SJSA1 (cell line): ENCODE measurements at places on chromosomes 6 and 20.

DNA sequence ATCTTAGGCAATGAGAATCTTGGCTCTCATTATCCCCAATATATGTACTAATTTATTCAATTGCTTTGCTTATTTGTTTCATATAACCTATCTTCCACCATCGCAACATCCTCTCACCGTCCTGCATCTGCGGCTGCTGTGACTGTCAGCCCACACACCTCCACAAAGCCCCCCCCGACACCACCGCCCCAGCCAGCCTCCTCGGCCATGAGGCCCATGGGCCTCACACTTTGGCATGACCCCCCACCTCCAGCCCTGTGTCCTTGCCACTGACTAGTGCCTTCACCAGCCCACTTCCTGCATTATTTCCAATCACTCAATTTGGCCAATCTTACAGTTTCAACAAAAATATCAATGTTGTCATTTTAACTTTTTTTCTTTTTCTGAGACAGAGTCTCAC lies 60.7 kb upstream of the TOX2 start:
- no peak for DNase-seq

- no peak for DNase-seq
Observed at GRCh38 chr6:106530026-106530425, 99.3 kb downstream of the RTN4IP1 start.

DNA sequence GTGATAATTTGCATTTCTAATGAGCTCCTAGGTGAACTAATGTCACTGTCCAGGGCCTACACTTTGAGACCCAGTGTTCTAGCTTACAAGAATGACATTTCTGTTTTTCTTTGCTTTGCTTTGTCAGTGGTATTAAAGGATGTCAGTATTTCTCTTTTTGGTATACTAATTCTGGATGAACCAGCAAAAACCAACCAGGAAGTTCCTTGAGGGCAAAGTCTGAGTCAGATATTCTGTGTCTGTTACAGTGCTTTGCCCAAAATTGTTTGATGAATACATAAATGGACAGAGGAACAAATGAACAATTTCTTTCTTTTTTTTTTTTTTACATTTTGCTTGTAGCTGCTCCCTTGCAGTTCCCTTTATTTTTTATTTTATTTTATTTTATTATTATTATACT lies 15.4 kb downstream of the COQ3 start:
- DNase-seq = no peak

GRCh38 chr6:92110403-92110802 lies 1309.0 kb downstream of the EPHA7 start:
- DNase-seq = no peak
